ENCODE measurements at places on chromosomes 12 and 14.

- no peak for DNase-seq
These were observed 278.9 kb upstream of the GARIN2 start for GRCh38 chr14:66910311-66910840.

GRCh38 chr12:93803424-93803807 lies 126.2 kb downstream of the CRADD start:
- DNase-seq = no peak

DNA sequence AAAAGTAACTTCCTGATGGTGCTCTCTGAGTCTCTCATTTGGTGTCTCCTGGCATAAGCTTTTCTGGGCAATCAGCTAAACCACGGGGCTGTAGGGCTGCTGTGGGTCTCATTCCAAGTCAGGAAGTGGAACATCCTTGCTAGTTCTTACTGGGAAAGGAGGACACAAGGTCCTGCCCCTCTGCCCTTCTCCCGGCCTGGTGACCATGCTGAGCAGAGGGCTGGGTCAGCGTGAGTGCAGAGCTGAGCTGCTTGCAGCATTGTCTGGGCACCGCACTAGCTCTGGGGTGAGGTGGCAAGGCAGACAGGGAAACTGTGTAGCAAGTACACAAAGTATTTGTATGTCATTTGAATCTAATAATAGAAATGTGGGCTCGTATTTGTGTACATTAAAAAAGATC lies 45.0 kb upstream of the ASPG start:
- no peak for DNase-seq

DNA sequence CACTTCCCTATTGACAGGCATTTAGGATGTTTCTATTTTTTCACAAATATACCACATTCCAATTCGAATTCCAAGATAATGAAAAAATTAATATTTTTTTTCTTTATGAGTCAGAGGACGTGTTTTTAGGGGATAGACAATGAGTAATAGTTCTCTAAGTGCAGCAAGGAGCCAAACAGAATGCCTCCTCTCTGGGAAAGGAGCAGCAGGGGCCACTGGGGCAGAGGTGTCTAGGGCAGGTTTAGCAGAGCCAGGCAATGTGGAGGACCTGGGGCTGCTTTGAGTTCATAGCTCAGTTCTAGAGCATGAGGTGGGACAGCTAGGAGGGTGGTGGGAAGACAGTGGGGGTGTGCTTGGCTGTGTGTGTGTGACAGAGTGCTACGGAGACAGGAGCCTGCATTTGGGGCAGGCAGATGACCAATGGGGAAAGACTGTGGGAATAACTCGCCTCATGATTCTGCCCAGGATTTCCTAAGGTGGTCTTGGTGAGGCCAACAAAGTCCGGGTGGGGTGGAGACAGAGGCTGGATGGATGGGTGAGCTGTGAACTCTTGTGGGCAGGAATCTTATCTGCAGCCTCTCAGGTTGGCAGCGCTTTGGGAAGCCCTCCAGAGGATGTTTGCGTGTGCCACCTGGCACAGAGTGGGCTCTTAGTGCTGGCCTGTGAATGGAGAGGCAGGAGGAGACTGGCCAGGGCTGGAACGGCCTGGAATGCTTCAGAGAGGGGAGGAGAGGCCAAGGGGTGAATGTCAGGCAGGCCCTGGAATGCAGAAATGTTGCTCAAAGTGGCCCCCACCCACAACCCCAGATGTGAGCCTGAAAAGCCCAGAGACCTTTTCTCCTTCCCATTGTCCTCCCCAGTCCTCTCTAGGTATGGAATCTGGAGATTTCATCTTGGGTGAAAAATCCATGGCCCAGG lies 2.4 kb upstream of the KRT7 start:
- no peak for DNase-seq

DNA sequence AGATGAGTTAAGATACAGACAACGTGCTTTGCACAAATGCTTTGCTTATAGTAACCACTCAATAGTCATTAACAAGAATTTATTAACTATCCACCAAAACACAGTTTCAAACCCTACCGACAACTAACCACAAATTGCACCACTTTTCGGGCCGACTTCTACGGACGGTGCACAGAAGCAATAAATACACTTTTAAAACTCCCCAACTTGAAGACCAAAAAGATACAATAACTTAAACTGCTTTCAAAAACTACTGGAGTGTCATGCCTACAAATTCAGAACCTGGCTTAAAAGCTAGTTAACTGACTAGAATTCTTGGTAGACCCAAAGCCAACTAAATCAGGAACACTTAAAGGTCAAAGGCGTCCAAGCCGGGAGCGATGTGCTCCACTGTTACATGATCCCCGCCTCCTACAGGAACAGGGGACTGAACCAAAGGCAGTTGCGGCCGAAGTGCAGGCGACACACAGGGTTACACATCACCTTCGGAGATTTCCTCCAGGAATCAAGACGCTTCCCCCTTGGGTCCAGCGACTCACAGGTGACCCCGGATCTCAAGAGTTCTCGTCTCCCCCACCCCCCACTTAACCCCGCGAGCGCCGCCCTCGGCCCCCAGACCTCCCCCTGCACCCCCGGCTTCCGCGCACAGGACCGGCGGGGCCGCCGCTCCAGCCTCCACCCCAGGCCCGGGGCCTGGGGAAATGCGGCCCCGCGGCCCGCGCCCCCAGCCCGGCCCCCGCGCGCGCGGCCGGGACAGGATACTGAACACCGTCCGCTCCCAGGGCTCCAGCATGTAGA lies 507 bp downstream of the SPTSSA start:
- DNase-seq = peak; percentile 66

GRCh38 chr12:120007272-120007671 lies 18.2 kb downstream of the BICDL1 start:
- no peak for DNase-seq

GRCh38 chr12:121799156-121799841 lies 4.5 kb upstream of the SETD1B start:
- DNase-seq = peak; percentile 74

DNA sequence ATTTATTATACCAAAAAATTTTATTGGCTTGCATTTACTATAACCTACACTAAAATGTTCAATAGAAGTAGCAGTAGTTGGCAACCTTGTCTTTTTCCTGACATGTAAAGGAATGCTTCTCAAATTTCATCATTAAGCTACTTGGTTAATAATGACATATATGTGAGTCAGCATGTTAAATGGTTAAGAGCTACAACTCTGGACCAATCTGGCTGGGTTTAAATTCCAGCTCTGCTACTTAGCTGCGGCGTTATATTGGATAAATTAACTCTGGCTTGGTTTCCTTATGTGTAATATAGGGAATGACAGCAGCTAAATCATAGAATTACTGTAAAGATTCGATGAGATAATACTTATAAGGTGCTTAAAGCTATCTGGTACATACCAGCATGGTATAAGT lies 53.7 kb upstream of the OTOGL start:
- DNase-seq = no peak

DNA sequence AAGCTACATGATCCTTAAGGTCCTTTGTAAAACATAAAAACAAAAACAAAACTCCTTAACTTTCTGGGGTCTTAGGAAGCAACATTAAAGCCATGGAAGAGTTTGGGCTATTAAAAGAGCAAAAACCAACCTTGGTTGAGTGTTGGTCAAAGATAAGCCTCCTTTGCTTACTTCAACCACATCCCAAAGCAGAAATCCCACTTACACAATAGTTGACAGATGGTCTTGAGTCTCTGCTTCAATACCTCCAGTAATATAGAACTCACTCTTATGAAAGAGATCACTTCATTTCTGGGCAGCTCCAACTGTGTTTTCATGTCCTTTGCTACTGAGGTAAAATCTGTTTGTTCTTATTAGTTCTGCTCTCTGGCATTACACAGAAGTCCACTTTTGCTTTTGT lies 125.8 kb downstream of the SLC38A4 start:
- no peak for DNase-seq

- DNase-seq = no peak
These were observed 180.2 kb downstream of the MSRB3 start for GRCh38 chr12:65458718-65459117.

DNA sequence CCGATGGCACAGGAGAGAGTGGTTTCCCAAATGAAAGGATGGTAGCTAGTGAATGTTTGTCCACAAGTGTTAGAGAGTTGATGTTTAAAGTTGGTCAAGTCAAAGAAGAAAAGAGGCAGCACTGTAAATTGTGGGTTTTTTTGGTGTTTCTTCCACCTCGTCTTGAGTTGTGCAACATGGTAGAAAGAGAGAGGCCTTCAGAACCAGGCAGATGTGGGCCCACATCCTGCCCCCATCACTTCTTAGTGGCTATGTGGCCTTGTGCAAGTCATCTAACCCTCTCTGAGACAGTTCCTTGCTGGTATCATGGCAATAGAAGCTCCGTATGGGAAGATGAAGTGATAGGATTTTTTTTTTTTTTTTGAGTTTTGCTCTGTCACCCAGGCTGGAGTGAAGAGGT lies 60.8 kb downstream of the NDUFA12 start:
- no peak for DNase-seq

GRCh38 chr12:113514602-113515001 lies 42.9 kb upstream of the LHX5 start:
- no peak for DNase-seq

GRCh38 chr12:128549601-128550218 lies 274.0 kb downstream of the SLC15A4 start:
- no peak for DNase-seq

DNA sequence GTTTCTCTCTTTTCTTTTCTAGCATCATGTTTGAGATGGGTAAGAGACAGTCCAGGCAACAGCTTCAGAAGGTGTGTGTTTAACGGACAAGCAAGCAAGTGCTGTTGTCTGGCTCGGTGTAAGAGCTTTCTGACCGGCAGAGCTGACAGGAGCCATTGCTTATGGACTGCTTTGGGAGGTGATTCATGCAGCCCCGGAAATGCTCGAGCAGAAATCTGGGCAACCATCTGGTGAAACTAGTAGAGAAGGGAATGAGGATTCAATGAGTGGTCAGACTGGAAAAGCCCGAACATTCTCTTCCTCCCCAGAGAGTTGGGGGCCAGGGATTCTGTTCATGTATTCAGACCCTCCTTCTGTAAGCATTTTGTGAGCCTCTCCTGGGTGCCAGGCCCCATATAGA lies 24.4 kb downstream of the TUNAR start:
- no peak for DNase-seq

DNA sequence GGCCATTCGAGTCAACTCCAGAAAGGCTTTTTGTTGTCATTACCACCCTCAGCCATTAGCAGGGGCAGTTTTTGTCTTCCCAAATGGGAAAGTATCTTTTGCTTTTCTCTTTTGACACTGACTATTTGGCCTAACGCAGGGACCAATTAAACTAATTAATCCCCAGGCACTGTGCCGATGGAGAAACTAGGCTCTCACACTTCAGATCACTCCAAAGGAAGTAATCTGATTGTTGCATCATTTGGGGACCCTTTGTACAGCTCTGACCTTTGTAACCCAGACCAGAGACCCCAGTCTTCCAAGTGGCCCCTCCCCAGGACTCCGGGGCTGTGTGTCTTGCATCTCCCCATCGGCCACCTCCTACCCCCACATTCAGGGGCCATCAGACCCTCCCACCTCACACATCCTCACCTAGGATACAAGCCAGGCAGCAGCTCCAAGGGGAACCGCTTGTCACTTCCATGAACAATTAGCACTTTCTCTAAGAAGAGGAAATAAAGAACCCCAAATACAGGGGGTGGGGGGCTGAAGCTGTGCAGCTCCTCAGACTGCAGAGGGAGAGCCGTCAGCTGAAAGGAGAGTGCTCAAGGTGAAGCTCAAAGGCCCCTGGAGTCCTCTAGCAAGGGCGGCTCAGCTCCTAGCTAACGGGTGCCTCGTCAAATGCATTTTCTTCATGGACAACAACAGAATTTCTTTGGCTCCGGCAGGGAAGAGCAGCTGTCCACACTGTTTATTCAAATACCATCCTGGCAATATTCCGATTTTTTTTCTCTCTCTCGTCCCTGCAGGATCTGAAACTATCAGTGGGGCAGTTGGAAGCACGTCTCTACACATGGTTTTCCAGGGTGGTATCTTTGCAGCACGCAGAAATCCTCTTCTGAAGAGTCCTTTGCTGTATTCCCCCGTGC lies 64.3 kb upstream of the DIO3 start:
- no peak for DNase-seq

DNA sequence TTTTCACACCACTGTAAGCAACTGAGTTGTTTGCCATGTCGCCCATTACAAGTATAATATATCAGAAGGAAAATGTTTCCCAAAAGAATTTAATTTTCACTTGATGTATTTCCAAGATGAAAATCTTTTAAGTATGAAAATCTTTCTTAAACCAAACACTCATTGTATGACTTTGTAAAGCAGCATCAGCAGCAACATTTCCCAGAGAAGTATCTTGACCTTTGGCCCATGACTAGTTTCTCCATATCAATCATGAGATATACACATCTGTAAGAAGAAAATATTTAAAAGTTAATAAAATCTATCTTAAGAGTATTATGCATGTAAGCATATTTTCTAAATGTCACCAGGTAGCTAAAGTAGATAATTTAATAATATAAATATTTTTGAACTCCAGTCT lies 52.8 kb downstream of the ATP2B1 start:
- DNase-seq = no peak

DNA sequence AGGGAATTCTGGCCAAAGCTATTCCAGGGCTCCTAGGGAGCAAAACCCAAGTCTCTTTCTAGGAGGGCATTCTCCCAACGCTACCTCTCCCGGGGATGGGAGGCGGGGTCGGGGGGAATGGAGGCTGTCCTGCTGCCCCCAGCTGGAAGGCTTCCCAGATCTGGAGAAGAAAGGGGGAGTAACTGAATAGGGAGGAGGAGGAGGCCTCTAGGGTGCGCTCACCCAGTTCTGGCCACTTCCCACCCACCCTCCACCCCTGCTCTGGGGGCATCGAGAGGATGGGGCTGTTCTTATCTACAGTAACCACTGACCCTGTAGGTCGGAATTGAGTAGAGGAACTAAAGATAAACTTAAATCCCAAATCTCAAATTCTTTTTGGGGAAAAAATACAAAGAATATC lies 579 bp upstream of the RNASE1 start:
- no peak for DNase-seq

DNA sequence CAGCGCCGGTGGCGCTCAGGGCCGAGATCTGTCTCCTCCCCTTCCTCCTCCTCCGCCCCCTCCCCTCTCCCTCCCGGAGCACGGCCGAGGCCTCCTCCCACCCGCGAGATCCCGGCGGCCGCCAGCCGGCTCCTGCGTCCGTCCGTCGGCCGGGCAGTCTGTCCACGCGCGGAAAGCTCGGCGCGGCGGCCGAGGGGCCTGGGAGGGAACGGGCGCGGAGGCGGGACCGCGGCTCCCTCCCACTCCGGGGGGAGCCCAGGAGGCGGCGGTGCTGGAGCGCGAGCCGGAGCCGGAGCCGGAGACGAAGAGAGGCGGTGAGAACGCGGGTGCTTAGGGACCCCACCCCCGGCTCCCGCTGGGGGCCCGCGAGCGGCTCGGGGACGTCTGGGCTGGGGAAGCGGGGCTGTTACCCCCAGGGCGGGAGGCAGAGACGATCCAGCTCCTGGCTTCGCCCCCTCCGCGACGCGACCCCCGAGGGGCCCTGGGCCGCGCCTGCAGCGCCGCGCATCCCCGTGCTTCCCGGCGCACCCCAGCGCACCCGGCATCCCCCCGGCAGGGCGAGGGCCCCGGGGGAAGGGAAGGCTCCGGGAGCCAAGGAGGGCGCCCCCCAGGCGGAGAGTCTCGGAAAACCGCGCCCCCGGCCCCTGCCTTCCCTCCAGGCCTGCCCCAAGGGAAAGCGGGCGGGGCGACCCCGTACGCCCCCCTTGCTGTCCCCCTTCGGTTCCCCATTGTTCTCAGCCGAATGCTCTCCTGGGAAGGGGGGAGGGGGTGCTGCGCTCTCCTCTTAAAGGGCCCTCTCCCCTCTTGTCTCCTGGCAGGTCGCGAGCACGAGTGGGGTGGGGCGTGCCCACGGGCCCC lies at the start of gene DTX1:
TSS of gene DTX1 (plus strand) at position 100 of the 858 bp plus-strand sequence. CDS start 1,463 bp downstream, outside the sequence.
- no peak for DNase-seq

Measured in spinal cord (tissue), 10 donors.